DND-41 (cell line): ENCODE measurements at places on chromosomes 4 and X.

DNA sequence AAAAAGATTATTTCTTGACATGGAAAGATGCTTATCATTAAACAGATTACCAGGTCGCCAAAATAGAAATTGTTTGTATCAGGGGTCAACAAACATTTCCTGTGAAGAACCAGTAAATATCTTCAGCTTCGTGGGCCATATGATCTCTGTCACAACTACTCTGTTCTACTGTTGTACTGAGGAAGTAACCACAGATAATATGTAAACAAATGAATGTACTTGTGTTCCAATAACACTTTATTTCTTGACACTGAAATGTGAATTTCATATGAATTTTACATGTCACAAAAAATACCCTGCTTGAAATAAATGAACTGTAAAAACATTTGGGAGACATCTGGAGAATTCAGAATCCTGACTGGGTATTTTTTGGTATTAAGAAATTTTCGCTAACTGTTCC is 4.7 kb upstream of the FHL1 start:
- no peak for DNase-seq

DNA sequence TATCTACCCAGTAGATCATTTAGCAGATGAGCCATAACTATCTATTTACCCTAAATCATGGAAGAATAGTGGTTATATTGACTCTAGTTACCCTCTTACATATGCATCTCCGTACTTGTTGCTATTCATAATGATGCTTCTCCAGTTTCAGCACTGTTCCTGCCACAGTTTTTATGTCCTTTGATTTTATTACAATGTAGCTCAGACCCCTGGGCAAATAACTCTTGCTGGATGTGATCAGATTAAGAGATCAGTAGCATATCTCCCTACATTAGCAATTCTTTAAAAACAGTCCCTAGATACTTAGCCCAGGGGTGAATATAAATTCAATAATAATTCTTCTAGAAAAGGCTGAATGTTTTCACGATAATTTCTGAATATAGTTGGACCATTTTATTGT is 696.5 kb downstream of the ADGRL3 start:
- no peak for DNase-seq

GRCh38 chr4:118877797-118878196 is 10.9 kb upstream of the SYNPO2 start:
- DNase-seq: no peak

- no peak for DNase-seq
Measured at GRCh38 chr4:74112399-74113105, 13.6 kb upstream of the CXCL2 start.
